Natural killer cell (primary cell): ENCODE measurements at places on chromosomes 13 and 19. TPM values are rescaled to one million over a fixed set of nuclear protein-coding genes. Genes with fewer than 3 reads are reported as not detected.

ZNF737 gene
- total RNA-seq: 13.7 TPM

WASF3 gene
- total RNA-seq: 0.61 TPM

CDC42EP5 gene
- total RNA-seq: not detected

DLL3 gene
- total RNA-seq: not detected

NLRP7 gene
- total RNA-seq: not detected

GRCh38 chr19:1070931-1071791 lies 4.2 kb downstream of the ARHGAP45 start:
- no peaks in the 10 kb centered on the region for H3K27me3 ChIP-seq
- H3K36me3 ChIP-seq: peaks cover 65% of the 10 kb centered on the region
- no peak overlapping the region for H3K27ac ChIP-seq
- no peak for DNase-seq

DNA sequence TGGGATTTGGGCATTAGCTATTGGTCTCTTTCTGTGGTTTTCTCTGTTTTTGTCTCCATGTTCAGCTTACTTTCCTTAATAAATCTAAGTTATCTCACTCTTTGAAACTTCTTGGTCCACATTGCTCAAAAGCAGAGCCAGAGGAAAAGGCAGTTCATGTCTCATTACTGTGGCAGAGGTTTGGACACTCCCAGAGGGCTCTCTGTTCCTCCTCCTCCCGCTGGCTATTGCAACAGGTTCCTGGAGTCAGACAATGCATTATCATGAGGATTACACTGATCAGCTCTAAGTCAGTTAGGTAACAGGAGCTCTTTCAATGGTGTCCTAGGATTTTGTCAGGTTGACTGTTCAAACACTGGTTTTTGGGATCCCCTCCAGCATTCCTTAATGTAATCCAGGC lies 298.8 kb downstream of the NDFIP2 start:
- H3K36me3 ChIP-seq: no peaks in the 10 kb centered on the region
- DNase-seq: no peak
- H3K27me3 ChIP-seq: no peaks in the 10 kb centered on the region
- H3K4me3 ChIP-seq: no peak overlapping the region

DNA sequence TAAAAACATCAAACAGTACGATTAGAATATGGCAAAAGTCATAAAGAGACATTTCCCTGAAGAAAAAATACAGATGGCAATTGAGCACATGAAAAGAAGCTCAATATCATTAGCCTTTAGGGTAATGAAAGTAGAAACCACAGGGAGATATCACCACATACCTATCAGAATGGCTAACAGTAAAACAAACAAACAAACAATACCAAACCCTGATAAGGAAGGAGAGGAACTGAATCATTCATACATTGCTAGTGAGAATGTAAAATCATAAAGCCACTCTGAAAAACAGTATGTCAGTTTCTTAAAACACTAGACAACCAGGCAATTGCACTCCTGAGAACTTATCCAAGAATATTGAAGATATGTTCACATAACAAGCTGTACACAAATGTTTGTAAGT lies 1342.5 kb upstream of the SLC10A2 start:
- H3K27me3 ChIP-seq: no peaks in the 10 kb centered on the region
- H3K36me3 ChIP-seq: no peaks in the 10 kb centered on the region
- no peak overlapping the region for H3K4me3 ChIP-seq
- no peak for DNase-seq

DNA sequence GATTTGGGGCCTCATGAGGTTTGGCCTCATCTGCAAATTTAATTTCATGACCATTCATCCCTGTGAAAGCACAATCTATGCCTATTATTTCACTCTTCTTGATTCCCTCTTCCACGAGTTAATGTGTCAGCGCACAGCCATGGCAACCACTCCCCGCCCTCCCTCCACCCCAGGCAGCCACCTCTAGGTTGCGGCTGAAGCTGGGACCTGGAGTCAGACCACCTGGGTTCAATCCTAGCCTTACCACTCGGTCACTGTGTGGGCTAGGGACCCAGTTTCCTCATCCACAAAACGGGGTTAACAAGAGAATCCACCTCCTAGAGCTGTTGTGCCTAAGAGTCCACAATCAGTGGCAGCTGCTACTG lies 9.8 kb downstream of the CHST8 start:
- no peak for DNase-seq
- no peak overlapping the region for H3K27ac ChIP-seq
- H3K4me3 ChIP-seq: no peak overlapping the region
- no peaks in the 10 kb centered on the region for H3K4me1 ChIP-seq

DNA sequence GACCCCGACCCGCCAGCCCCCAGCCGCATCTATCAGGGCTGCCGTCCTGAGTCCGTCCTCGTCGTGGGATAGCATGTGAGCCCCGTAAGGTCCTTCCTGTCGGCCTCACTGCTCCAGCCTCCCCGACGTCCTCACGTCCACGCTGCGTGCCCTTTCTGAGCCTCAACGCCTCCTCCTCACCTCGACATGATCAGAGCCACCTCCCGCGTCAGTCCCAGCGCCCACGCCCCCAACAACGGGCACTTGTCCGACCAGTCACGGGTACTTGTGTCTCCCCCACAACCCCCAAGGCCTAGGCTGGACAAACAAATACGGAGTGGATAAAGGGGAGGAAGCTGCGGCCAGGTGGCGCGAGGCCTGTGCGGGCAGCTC lies 665 bp downstream of the ZNF497 start:
- H3K27me3 ChIP-seq: no peaks in the 10 kb centered on the region
- DNase-seq: no peak
- H3K27ac ChIP-seq: peak overlapping the region; percentile 84
- no peaks in the 10 kb centered on the region for H3K36me3 ChIP-seq
- H3K4me1 ChIP-seq: peaks cover 22% of the 10 kb centered on the region

DNA sequence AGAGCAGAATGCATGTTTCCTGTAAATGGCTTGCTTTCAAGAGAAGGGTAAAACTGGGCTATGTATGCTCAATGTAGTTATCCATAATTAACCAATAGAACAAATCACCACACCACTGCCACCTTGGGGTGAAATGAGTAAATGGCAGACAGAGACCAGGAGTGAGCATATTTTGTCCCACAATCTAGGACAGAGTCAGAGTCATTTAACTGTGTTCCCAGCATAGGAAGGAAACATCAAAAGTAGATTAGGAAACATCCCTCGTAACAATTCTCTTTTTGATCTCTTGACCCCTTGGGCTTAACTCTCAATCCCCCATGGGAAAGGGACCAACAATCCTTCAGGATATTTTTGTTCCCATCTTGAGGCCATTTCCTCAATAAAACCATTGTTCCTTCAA lies 224.8 kb downstream of the NHLRC3 start:
- no peak overlapping the region for H3K27ac ChIP-seq
- no peaks in the 10 kb centered on the region for H3K27me3 ChIP-seq
- H3K4me1 ChIP-seq: no peaks in the 10 kb centered on the region
- DNase-seq: peak; percentile 38
- H3K4me3 ChIP-seq: no peak overlapping the region

GRCh38 chr13:59674616-59675015 lies 489.1 kb downstream of the DIAPH3 start:
- no peaks in the 10 kb centered on the region for H3K4me1 ChIP-seq
- H3K36me3 ChIP-seq: no peaks in the 10 kb centered on the region
- H3K27me3 ChIP-seq: no peaks in the 10 kb centered on the region
- no peak overlapping the region for H3K27ac ChIP-seq
- no peak overlapping the region for H3K4me3 ChIP-seq
- no peak for DNase-seq

GRCh38 chr13:30103161-30103840 lies 204.1 kb downstream of the KATNAL1 start:
- no peak overlapping the region for H3K27ac ChIP-seq
- no peak for DNase-seq
- no peaks in the 10 kb centered on the region for H3K27me3 ChIP-seq
- H3K4me3 ChIP-seq: no peak overlapping the region

GRCh38 chr19:56837004-56837403 lies 3.5 kb downstream of the PEG3 start:
- no peak for DNase-seq
- no peaks in the 10 kb centered on the region for H3K36me3 ChIP-seq
- peaks cover 2% of the 10 kb centered on the region for H3K27me3 ChIP-seq
- no peak overlapping the region for H3K27ac ChIP-seq

GRCh38 chr13:38072696-38073095 lies 203.1 kb upstream of the TRPC4 start:
- no peak for DNase-seq
- no peaks in the 10 kb centered on the region for H3K36me3 ChIP-seq
- no peak overlapping the region for H3K27ac ChIP-seq
- no peaks in the 10 kb centered on the region for H3K4me1 ChIP-seq
- H3K27me3 ChIP-seq: no peaks in the 10 kb centered on the region

DNA sequence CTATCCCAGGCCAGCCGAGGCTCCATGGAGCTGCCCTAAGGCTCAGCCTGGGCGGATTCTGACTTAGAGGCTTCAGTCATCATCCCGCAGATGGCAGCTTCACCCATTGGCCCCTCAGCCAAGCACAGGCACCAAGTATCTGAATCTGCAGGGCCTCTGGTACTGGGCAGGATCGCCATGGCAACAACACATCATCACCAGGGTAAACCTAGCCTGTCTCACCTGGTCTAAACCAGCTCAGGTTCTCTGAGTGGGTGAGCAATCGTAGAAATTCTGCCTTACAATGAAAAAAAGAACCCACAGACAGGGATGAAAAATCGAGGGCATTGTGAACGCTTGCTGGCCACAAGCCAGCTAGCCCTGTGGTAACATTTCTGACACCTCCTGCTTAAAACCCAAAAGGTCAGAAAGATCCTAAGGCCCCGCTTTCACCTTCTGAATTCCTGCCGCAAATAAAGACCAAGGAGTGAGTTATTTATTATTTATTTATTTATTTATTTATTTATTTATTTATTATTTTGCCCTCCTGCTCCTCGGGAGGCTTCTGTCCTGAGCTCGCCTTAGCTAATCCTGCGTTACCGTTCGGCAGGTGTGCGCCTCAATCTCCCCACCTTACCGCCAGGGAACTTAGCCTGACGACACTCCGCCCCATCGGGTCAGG lies 12.0 kb upstream of the CEACAM21 start:
- DNase-seq: no peak
- peak overlapping the region; percentile 33 for H3K4me3 ChIP-seq
- H3K27me3 ChIP-seq: no peaks in the 10 kb centered on the region
- peak overlapping the region; percentile 40 for H3K27ac ChIP-seq
- peaks cover 34% of the 10 kb centered on the region for H3K4me1 ChIP-seq
- H3K36me3 ChIP-seq: peaks cover 16% of the 10 kb centered on the region

DNA sequence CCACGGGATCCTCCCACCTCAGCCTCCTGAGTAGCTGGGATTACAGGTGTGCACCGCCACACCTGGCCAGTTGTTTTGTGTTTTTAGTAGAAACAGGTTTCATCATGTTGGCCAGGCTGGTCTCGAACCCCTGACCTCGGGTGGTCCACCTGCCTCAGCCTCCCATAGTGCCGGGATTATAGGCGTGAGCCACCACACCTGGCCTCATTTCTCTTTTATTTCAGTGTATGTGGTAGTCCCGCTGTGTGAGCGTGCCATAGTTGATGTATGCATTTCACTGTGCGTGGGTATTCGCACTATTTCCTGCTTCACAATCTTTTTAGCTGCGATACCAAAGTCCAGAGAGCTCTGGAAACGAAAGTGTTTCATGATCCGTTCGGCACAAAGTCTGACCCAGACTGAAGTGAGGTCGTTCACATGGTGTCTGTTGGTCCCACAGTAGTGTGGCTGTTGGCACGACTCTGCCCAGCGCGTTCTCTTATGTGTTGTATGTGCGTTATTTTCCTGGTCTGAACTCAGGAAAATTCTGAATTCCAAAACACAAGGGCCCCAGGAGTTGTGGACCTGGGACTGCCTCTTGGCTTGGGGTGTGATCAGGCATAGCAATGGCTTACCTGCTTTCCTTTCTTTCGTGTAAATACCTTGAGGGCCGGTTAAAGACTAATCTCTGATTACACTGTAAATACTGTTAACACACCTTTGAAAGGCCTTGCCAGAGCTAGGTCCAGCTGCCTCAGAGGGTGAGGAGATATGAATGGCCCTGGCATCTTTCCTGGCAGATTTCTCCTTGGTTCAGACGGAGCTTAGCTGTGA lies 8.6 kb downstream of the EPN1 start:
- no peak overlapping the region for H3K4me3 ChIP-seq
- H3K36me3 ChIP-seq: peaks cover 51% of the 10 kb centered on the region
- H3K27me3 ChIP-seq: no peaks in the 10 kb centered on the region
- peaks cover 27% of the 10 kb centered on the region for H3K4me1 ChIP-seq
- DNase-seq: no peak
